ENCODE measurements at places on chromosomes 3 and 15.

GRCh38 chr3:158809642-158810041 is 7.8 kb downstream of the MFSD1 start:
- no peak for DNase-seq

DNA sequence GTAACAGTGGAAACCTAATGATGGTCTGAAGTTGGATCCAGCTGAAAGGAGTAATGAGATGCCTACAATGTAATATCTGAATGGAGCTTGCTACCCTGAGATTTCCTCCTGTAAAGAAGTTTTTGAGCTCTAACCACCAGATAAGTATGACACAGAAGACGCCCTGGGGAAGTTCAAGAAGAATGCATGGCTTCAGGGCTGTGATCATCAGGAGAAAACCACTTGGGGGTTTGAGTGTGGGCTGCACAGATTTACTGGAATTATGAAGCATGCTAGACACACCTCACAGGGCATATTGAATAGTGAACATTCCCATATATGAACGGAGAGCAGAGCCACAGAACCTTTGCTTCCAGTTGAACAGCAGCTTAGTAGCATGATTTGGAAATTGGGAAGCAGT is 10.6 kb upstream of the CCDC80 start:
- peak; percentile 60 for DNase-seq

GRCh38 chr3:149812165-149812605 is 830 bp upstream of the RNF13 start:
- no peak for DNase-seq

DNA sequence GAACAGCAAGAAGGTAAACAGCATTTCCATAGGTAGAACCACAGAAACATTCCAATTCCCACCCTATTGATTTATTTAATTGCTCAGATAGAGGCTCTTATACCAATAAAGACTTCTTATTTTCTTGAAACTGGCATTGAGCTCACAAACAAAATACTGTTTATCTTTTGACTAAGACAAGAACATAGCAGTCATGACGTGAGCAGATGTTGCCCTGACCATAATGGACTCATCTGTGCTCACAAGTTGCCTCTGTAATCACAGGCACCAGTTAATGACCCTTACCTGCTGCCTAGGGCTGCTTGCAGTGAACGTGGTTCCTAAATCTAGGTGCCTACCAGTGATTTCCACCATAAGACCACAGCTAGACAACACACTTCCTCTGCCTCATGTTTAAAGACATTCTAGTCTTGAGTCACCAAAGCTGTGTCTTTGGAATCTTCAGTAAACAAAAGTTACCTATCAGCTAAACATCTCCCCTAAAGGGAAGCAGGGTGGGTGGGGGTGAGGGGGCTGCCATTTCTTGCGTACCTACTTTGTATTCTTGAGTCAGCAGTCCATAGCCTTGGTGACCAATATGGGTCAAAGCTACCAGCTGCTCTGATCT is 2.1 kb downstream of the FYCO1 start:
- no peak for DNase-seq
